T-helper 17 cell (primary cell): ENCODE measurements at places on chromosomes 5 and 9. TPM values are rescaled to one million over a fixed set of nuclear protein-coding genes. Genes with fewer than 3 reads are reported as not detected.

SLC6A19 gene
- not detected for total RNA-seq

DNA sequence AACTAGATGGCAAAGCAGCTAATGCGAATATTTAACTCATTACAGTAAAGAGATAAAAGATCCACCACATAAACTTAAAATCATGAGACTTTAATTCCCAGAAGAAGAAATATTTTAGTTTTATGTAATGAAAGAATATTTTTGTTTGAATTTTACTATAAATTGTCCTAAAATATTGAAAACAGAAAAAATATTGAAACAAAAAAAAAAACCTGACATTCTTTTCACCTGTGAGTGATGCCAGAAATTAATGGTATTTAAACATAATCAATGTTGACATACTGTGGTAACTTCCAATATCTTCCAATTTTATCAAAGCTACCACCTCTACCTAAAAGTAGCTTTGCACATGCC lies 153.2 kb downstream of the MEF2C start:
- peaks cover 36% of the 10 kb centered on the region for H3K27me3 ChIP-seq
- H3K36me3 ChIP-seq = no peaks in the 10 kb centered on the region
- peaks cover 11% of the 10 kb centered on the region for H3K4me1 ChIP-seq
- H3K4me3 ChIP-seq = no peak overlapping the region
- no peak overlapping the region for H3K27ac ChIP-seq

DNA sequence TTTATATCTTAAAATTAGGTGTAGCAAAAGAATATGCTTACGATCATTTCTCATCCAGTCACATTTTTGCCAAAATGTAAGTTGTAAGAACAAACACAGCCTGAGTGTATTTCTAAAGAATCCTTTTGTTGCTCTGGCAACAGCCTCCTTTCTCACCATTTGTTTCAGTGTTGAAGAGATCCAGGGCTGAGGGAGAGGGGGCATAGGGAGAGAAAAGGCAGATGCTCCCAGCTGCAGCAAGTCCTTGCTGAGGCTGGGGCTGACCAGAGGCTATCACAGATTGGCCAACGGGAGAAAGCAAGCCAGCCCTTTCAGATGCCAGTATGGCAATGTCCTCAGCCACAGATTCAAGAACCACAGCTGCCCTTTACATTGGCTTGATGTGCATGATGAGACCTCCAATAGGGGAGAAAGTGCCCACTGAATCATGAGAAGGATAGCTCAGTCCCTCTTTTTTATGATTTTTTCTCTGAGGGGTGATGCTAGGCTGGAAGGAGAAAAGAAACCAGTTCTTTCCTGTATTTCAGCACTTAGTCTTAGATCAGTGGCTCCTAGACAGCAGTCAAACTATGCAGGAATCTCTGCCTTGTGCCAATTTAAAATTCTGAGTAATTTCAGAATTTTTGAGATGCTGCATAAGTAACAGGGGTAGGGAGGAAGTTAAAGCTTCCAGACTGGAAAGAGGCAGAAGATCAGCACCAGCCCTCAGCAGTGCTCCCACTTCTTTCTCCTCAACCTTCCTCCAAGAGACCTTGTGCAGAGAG lies 142.1 kb downstream of the LHFPL2 start:
- peaks cover 82% of the 10 kb centered on the region for H3K27me3 ChIP-seq
- no peak overlapping the region for H3K27ac ChIP-seq
- H3K36me3 ChIP-seq = no peaks in the 10 kb centered on the region
- H3K4me3 ChIP-seq = no peak overlapping the region

DNA sequence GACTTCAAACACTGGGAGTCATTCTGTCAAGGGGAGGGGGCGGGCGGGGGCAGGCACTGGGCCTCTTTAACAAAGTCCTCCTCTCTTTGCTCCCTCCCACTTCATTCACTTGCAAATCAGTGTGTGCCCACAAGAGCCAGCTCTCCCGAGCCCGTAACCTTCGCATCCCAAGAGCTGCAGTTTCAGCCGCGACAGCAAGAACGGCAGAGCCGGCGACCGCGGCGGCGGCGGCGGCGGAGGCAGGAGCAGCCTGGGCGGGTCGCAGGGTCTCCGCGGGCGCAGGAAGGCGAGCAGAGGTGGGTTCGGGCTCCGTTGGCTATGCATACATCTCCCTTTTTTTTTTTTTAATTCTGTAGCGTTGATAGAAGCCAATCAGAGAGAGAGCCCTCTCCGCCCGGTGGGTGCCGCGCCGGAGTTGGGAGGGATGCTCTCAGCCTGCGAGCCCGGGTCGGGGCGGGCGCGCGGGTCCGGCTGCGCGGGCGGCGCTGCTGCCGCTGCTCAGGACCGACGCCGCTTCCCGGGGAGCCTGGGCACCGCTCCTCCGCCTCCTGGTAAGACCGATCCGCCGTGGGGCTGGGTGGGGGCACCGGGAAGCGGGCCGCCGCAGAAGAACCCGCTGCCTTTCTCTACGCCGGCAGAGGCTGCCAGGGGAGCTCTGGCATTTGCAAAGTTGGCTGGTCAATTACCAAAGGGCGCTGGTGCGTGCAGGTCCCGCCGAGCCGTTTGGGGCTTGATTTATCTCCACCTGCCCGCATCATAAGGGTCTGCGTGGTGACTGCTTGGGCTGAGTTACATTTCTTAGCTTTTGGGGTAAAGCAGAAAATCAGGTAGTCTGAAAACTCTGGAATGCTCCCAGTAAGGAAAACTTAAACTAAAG lies at the start of gene CDH6:
CDH6 (plus strand) TSS at position 96 of the 877 bp plus-strand sequence. CDS start 73,788 bp downstream, outside the sequence.
- peak within 1 kb of the TSS; percentile 8 for H3K4me3 ChIP-seq
- H3K27me3 ChIP-seq = peaks cover 67% of the 10 kb centered on the region
- no peak for DNase-seq
- H3K36me3 ChIP-seq = peaks cover 4% of the 10 kb centered on the region
- H3K27ac ChIP-seq = no peak within 1 kb of the TSS
- H3K4me1 ChIP-seq = peaks cover 5% of the 10 kb centered on the region

TMEM167A gene
- 49.9 TPM for total RNA-seq

DNA sequence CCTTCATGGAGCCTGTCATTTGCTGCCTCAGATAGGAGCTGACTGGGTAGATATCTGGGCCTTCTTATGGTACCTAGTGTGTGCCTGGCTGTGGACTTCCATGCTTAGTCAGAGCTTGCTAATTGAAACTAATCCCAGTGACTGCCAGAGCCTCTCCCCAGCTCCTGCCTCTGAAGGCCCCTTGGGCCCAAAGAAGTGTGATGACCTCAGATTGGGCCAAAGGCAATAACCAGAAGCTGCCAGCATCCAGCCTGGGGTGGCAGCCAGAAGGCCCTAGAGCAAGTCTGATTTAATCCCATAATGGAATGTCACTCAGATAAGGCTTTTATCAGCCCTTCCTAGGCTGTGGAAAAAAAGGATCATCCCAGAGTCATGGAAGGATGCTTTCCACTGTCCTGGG lies 17.1 kb upstream of the CDC23 start:
- no peak for DNase-seq
- no peaks in the 10 kb centered on the region for H3K36me3 ChIP-seq
- H3K4me3 ChIP-seq = no peak overlapping the region
- H3K27ac ChIP-seq = no peak overlapping the region
- H3K4me1 ChIP-seq = no peaks in the 10 kb centered on the region

CERT1 gene
- 37.2 TPM for total RNA-seq

DNA sequence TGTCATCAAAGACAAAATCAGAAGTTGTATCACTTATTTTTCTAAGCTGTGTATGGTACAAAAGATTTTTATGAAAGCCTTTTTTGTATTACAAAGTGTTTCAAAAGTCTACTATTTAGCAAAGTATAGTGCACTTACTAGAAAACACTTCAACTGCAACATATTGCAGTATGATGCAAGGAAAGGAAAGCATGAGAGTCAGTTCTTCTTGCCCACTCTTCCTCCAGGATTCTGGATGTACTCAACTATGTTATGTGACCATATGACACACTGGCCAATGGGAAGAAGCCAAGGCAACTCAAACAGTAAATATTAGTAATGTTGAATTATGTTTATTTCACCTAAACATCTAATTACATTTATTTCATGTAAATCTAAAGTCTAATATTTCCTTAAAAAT lies 49.5 kb upstream of the TYRP1 start:
- H3K4me1 ChIP-seq = no peaks in the 10 kb centered on the region
- no peak overlapping the region for H3K4me3 ChIP-seq
- DNase-seq = no peak
- H3K27me3 ChIP-seq = no peaks in the 10 kb centered on the region
- no peaks in the 10 kb centered on the region for H3K36me3 ChIP-seq
- H3K27ac ChIP-seq = no peak overlapping the region

GRCh38 chr5:111582451-111582850 lies 70.1 kb upstream of the STARD4 start:
- no peak overlapping the region for H3K4me3 ChIP-seq
- H3K4me1 ChIP-seq = no peaks in the 10 kb centered on the region
- no peak overlapping the region for H3K27ac ChIP-seq
- no peak for DNase-seq
- peaks cover 27% of the 10 kb centered on the region for H3K27me3 ChIP-seq

GRCh38 chr9:17793713-17794622 lies 215.1 kb downstream of the SH3GL2 start:
- DNase-seq = no peak
- no peaks in the 10 kb centered on the region for H3K36me3 ChIP-seq
- H3K4me1 ChIP-seq = no peaks in the 10 kb centered on the region
- no peak overlapping the region for H3K4me3 ChIP-seq
- H3K27ac ChIP-seq = no peak overlapping the region

LCN10 gene
- total RNA-seq = 0.90 TPM

DNA sequence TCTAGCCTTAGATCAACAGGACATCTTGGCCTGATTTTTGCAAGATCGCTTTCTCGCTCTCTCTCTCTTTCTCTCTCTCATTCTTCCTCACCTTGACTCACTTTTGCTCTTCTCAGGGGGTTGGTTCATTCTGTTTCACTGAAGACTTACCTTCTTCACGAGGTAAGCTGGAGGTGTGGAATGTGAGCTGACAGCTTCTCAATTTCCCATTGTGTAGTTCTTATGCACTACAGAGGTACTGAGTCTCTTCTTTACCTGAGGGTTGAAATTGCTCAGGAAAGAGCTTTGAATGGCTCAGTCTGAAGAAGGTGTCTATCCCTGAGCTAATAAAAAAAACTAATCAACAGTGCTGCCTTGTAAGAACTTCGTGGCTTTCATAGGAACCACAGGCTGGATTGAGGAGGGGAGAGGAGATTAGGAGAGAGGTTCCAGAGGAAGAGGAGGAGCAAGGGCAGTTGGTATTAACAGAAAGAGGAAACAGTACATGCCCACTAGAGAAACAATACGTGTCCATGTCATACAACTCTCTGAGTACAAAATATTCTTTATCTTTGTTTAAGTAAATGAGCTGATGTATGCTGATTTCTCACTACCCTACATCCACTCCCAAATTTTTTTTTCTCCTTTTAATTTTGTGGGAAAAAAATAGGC lies 192.2 kb downstream of the TMEM167A start:
- DNase-seq = no peak
- peaks cover 10% of the 10 kb centered on the region for H3K4me1 ChIP-seq
- H3K27ac ChIP-seq = no peak overlapping the region
- H3K36me3 ChIP-seq = peaks cover 2% of the 10 kb centered on the region
- peaks cover 22% of the 10 kb centered on the region for H3K27me3 ChIP-seq
- no peak overlapping the region for H3K4me3 ChIP-seq

GRCh38 chr5:149561848-149562247 lies 10.6 kb upstream of the CSNK1A1 start:
- no peak overlapping the region for H3K4me3 ChIP-seq
- no peaks in the 10 kb centered on the region for H3K27me3 ChIP-seq
- H3K36me3 ChIP-seq = no peaks in the 10 kb centered on the region
- no peak for DNase-seq
- H3K4me1 ChIP-seq = peaks cover 15% of the 10 kb centered on the region

- DNase-seq = no peak
- H3K4me3 ChIP-seq = no peak overlapping the region
- H3K27ac ChIP-seq = no peak overlapping the region
- H3K27me3 ChIP-seq = peaks cover 41% of the 10 kb centered on the region
- peaks cover 3% of the 10 kb centered on the region for H3K4me1 ChIP-seq
Observed at GRCh38 chr5:69498384-69498783, 5.8 kb downstream of the OCLN start.

- DNase-seq = no peak
- peaks cover under 1% of the 10 kb centered on the region for H3K27me3 ChIP-seq
- H3K36me3 ChIP-seq = no peaks in the 10 kb centered on the region
- H3K27ac ChIP-seq = no peak overlapping the region
Observed at GRCh38 chr5:110790673-110791072, 51.9 kb downstream of the SLC25A46 start.

DNA sequence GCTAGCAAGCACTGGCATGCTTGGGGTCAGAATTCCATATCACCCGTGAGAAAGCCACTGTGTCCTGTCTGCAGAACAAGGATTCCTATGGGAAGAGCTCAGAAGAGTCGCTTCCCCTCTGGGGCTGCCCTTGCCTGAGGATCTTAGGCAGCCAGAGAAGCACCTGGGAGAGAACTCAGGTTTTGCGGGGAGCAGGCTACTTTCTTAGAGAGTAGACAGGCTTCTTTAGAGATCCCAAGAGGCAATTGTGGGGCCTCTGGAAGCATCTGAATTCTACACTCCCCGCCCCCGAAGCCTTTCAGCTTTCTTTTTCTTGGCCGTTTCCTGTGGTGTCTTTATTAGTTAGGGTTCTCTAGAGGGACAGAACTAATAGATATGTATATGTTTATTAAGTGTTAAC lies 40.9 kb downstream of the PHF2 start:
- no peaks in the 10 kb centered on the region for H3K36me3 ChIP-seq
- peaks cover 5% of the 10 kb centered on the region for H3K4me1 ChIP-seq
- DNase-seq = no peak

ROPN1L gene
- 4.7 TPM for total RNA-seq

DNA sequence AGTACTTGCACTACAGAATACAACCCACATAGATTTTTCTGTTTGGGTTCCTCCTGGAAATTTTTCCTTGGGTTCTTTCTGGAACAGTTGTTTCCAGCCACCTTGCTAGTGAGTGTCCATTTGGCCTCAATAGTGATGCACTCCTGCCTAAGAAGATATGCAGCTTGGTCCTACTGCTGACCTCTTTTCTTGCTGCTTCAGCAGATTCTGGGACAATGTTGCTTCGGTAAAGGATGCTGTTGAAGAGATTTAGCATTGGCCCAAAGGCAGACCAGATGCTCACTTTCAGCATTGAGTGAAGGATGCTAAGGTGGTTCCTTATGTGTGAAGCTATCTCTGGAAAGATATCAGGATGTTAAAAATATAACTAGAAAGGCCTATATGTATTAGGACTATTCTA lies 86.2 kb upstream of the SMC5 start:
- H3K27me3 ChIP-seq = no peaks in the 10 kb centered on the region
- no peaks in the 10 kb centered on the region for H3K4me1 ChIP-seq
- no peak overlapping the region for H3K4me3 ChIP-seq
- H3K27ac ChIP-seq = no peak overlapping the region
- no peaks in the 10 kb centered on the region for H3K36me3 ChIP-seq

IRF1 gene
- 590 TPM for total RNA-seq

DNA sequence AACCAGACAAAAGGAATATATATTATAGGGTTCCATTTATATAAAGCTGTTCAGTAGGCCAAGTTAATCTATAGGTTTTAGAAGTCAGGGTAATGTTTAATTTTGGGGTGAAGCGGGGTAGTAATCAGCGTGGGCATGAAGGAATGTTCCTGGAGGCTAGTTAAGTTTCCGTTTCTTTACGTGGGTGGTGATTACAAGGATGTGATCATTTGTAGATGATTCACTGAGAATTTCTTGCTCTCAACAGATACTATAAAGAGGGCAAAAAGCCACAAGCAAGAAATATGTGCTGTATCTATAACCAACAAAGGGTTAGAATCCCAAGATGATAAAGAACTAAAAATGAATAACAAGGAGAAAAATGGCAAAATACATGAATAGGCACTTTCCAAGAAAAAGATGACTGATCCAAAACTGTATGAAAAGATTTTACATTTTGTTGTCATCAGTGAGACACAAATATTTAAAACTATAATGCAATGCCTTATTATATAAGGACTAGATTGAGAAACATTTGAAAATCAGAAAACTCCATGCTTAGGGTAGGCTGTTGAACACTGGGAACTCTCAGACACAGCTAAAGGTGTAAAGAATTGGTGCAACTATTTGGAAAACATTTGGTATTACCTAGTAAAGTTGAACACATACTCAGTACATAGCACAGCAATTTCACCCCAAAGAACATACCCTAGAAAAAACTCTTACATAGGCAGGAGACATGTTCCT lies 224.3 kb upstream of the S1PR3 start:
- peaks cover 9% of the 10 kb centered on the region for H3K27me3 ChIP-seq
- DNase-seq = no peak
- no peaks in the 10 kb centered on the region for H3K4me1 ChIP-seq
- no peak overlapping the region for H3K4me3 ChIP-seq
